ENCODE measurements at places on chromosomes 3 and 15.

- no peak for DNase-seq
Measured at GRCh38 chr15:39644136-39644535, 63.3 kb downstream of the THBS1 start.

DNA sequence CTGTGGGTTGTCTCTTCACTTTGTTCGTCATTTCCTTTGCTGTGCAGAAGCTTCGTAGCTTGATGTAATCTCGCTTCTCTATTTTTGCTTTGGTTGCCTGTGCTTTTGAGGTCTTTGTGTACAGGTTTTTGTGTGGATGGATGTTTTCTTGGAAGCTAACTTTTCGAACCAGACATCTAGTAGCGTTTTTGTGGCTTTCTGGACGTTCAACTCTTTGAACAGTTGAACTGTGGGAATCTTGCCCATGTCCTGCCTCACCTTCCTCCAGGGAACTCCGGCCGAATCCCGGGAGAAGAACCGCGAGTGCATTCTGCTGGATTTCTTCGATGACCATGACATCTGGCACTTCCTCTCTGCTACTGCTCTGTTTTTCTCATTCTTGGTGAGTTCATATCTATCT lies 70.6 kb downstream of the USF3 start:
- no peak for DNase-seq

- no peak for DNase-seq
Measured at GRCh38 chr15:74799255-74799855, 13.3 kb upstream of the LMAN1L start.

DNA sequence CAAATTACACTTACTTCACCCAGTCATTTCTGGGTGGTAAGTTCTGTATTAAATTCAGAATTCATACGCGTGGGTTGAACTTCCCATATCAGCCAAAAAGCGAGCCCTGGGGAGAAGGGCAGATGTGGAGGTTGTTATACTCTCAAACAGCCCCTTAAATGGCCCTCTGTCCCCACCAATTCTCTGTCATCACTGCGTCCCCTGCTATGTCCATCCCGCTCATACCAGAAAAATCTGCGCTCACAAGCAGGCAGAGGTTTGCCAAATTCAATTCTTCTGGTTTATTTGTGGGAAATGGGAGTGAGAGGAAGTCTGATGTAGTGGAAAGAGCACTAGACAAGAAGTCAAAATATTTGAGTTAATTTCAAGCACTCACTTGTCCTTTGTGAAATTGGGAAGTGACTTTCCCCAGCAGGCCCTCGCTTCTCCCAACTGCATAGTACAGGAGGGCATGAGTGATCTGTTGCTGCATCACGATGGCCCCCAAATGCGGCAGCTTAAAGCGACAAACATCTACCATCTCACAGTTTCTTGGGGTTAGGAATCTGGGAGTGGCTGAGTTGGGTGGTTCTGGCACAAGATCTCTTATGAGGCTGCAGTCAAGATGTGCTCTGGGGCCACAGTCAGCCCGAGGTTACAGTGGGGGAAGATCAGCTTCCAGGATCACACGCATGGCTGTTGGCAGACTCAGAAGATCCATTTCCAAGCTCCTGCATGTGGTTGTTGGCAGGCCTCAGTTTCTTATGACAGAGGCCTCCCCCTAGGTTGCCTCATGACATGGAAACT lies 67.7 kb downstream of the CPN2 start:
- peak; percentile 52 for DNase-seq

DNA sequence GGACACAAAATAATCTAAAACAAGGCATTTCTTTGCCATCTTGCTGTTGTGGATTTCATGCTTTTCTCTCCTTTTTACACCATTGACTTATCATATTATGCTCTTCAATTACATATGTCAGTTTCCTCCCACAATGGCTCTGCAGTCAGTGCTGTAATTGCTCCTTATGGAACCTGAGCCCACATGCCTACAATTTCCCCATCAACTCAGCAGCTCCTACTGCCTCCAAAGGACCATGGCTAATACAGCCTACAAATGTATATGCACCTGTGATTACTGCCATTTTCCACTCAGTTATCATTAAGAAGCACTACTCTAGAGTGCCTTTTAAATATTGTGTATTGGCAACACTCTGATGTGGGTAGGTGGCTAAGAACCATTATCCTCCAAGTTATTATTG lies 30.8 kb downstream of the RTP4 start:
- no peak for DNase-seq

DNA sequence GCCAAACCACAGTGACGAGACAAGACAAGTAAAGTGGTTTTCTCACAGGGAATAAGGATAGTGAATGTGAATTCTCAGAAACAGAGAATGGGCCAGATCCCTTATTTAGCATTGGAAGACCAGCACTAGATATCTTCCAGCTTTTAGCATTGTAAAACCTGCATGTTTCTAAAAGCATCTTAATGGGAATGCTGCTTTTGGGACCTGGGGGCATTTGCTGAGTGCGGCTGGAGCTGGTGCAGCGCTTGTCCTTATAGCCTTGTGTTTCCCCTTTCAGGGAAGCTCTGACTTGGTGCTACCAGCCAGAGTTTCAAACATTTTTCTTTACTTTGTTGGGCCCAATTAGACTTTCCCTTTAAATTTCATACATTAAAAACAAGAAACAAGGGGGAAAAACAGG lies 52.9 kb downstream of the CLSTN2 start:
- no peak for DNase-seq

GRCh38 chr3:122642935-122643334 lies 37.7 kb upstream of the PARP14 start:
- DNase-seq: no peak

- peak; percentile 45 for DNase-seq
Measured at GRCh38 chr3:127092776-127093175, 100.2 kb upstream of the PRR23E start.

DNA sequence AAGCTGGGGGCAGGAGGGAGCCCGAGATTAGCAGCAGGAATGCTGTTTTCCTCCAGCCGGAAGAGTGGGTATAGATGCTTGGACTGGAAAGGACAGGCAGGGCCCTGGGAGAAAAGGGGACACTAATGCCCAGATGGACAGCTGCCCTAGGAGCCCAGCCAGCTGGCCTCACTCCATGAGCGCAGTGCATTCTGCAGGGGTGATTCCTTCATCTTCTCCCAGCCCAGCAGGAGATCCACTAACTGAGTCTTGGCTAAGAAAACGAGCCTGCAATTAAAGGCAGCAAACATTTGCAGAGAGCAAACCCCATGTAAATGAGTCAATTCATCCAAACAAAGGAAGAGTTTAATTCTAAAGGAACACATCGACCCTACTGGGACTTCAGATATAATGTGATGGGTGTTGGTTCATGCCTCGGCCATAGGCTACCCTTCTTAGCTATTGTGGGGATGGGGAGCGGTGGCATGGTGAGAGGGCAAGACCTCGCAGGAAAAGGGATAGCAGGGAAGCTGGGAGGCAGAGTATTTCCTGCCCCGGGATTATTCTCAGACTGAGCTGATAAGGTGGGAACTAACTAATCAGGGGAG lies 13.3 kb upstream of the MINAR1 start:
- DNase-seq: peak; percentile 47

- no peak for DNase-seq
Measured at GRCh38 chr15:65904301-65904700, 35.0 kb downstream of the RAB11A start.

DNA sequence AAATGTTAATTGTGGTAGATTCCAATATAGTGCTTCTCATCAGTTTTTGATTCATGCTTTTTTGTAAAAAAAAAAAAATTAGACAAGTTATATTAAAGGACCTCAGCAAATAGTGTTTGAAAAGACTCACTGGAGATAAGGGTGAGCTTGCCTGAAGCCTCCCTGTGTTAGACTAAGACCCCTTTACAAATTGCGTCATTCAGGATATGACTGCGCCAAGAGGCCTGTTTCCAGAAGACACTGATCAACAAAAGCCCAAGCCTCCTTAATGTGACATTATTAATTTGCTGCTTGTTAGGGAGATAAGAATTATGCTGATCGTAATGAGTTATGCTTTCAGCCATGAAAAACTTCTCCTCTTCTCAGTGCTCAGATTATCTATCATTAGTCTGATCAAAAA lies 13.0 kb upstream of the DNAJC13 start:
- no peak for DNase-seq

GRCh38 chr15:55587321-55588069 lies 650 bp downstream of the PYGO1 start:
- peak; percentile 63 for DNase-seq

GRCh38 chr3:11060500-11061251 lies 68.1 kb downstream of the SLC6A1 start:
- peak; percentile 62 for DNase-seq

GRCh38 chr3:53811143-53811927 lies 34.9 kb downstream of the CHDH start:
- DNase-seq: no peak

GRCh38 chr3:42501681-42502428 lies 588 bp upstream of the VIPR1 start:
- peak; percentile 32 for DNase-seq

GRCh38 chr3:56775838-56776555 lies 25.8 kb downstream of the ARHGEF3 start:
- no peak for DNase-seq

DNA sequence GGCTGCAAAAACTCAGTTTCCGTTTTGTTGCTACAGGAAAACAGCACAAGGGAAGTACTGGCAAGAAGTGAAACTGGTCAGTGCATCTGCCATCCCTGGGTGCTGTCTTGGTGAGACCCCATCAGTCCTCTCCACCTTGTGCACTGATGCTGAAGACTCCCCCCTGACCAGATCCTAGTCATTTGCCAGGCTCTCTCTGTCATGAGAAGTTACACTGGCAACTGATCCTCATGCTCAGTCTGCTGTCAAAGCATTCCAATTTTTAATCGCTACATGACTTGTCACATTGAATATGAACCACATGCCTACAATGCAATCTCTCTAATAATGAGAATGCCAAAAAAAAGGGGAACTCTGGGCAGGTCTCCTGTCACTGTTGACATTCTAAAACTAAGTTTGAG lies 296.5 kb downstream of the ZIC1 start:
- DNase-seq: no peak

- no peak for DNase-seq
Measured at GRCh38 chr15:70516408-70517193, 246.8 kb downstream of the UACA start.

DNA sequence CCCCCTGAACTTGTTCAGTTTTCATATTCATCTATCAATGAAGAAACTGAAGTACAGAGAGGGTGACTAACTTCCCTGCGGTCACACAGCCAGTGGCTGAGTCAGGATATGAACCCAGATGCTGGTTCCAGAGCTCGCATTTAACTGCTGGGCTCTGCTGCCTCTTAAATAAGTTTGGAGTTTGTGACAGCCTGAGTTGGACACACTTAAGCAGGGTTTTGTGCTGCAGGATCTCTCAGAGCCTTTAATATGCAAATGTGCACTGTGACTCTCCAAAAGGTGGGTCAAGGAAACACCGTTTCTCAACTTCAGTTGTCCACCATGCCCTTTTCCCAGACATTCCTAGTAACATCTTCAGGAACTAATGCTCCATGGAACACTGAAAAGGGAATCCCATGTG lies 45.8 kb downstream of the EBLN2 start:
- DNase-seq: no peak

GRCh38 chr3:100117093-100117492 lies 2.8 kb upstream of the FILIP1L start:
- no peak for DNase-seq

DNA sequence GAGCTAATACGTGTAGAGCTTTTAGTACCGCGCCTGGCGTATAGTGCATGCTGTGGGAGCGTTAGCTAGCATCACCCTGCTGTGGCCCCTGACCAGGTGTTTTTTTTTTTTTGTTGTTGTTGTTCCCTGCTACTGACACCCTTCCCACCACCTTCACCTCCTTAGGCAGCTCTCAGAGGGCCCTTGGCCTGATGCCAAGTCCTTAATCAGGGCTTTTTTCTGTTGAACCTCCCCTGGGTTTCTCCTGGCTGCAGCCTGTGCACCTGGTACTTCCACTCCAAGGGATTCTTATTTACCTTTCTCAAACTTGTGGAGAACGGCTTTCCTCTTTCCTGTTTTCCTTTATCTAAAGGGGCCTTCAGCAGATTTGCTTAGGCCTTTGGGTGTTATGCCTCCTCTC lies 53.3 kb downstream of the SLC7A14 start:
- DNase-seq: no peak

GRCh38 chr15:67085237-67085817 lies 19.9 kb downstream of the SMAD3 start:
- DNase-seq: no peak

GRCh38 chr15:52291204-52291603 lies 4.4 kb downstream of the MYO5C start:
- DNase-seq: no peak

- peak; percentile 46 for DNase-seq
Measured at GRCh38 chr3:150396956-150397550, 11.0 kb upstream of the TSC22D2 start.

DNA sequence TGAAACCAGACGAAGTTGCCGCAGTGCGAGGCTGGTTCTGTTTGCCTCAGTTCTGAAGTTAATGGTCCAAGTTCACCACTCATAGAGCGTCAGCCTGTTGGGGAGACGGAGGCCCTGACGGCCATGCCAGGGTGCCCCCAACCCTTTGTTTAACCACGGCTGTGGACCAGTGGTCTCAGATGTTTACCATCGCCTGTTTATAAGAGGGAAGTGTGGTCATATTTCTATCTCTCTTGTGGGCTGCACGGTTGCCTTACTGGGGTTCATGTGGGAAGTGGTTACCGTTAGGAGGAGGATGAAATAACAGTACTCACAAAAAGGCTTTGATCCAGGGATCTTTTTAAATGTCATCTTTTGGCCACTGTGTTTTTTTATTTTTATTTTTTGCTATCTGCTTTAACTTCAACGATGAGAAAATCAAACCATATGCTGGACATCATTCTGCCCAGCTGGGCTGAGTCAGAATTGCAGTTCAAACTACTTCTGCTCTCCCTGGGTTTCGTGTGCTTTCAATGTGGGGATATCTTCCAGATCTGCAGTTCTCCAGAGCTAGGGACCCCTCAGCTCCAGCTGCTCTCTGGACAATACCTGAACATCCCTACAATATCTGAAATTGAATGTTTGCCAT lies 17.8 kb downstream of the SMAD3 start:
- DNase-seq: no peak

DNA sequence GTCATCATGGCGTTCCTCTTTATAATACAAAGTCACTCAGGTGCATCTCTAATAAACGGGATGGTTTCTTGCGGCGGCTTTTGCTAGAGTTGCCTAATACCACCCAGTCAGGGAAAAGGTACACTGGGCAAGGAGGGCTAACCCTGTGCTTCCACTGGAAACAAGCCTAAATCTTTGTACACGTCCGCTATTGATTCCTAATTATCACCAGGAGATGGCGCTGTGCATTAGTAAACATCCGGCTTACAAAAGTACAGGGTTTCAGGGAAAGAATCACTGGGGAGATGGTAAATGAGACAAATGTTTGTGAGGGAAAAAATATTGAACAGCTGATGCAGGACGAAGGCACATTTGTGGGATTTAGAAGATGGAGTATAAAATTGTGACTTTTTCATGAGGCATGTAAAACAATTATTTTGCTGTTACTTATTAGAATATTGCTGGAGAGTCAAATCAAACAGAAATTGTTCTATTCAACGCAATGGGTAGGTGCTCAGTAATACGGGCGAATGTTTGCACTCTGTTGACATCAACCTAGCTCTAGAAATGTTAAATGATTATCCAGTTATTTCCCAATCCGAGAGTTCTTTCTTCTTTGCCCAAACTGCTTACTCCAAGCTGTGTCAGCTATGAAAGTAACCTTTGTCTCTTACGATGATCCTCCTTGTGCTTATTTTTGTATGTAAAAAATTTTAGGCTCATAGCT lies 50.6 kb downstream of the GMNC start:
- peak; percentile 29 for DNase-seq
